ENCODE measurements at places on chromosomes 13 and 19.

GRCh38 chr19:41535029-41535622 lies 40.8 kb upstream of the CEACAM21 start:
- no peak for DNase-seq

DNA sequence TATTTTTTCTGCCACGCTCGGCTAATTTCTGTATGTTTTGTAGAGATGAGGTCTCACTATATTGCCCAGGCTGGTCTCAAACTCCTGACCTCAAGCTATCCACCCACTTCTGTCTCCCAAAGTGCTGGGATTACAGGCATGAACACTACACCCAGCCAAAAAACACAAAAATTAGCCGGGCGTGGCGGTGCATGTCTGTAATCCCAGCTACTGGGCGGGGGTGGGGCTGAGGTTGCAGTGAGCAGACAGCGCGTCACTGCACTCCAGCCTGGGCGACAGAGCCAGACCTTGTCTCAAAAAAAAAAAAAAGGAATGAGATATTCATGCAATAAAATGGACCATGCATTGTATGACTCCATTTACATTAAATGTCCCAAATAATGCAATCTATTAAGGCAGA lies 32.2 kb downstream of the VASP start:
- no peak for DNase-seq

DNA sequence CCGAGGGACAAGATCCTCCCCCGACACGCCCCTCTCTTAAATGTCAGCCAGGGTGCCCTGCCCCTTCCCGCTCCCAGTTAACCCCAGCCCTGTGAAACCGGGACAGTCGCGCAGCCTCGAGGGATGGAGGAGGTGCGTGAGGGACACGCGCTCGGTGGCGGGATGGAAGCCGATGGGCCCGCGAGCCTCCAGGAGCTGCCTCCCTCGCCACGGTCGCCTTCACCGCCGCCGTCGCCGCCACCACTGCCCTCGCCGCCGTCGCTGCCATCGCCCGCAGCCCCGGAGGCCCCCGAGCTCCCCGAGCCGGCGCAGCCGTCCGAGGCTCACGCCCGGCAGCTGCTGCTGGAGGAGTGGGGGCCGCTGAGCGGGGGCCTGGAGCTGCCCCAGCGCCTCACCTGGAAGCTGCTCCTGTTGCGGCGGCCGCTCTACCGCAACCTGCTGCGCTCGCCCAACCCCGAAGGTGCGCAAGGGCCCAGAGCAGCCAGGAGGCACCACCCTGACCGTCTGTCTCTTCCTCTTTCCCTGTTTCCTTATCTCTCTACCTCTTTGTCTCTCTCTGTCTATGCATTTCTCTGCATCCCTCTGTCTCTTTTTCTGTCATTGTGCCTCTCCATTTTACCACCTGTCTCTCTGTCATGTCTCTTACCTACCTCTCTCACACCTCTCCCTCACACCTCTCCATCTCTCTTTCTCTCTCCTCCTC lies at the start of gene NCCRP1:
Gene NCCRP1 (plus strand): TSS at position 105 of the 703 bp plus-strand sequence. CDS start 19 bp downstream, at position 124.
- DNase-seq: no peak

DNA sequence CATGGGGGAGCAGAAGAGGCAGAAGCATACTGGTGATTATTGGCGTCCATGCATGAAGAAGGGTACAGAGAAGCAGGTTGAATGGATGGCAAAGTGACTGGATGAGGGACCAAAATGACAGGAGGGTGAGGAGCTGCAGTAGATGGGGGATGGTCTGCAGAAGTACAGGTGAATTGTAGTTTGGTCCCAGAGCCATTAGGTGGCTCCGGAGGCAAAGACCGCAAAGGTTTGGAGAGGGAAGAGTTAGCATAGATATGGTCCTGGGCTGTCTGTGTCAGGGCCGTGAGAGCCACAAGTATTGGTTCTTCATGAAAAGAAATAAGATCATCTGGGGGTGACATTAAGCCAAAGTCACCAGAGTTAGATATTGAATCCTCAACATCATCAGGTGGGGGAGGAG lies 59.0 kb upstream of the ZNF726 start:
- DNase-seq: no peak

DNA sequence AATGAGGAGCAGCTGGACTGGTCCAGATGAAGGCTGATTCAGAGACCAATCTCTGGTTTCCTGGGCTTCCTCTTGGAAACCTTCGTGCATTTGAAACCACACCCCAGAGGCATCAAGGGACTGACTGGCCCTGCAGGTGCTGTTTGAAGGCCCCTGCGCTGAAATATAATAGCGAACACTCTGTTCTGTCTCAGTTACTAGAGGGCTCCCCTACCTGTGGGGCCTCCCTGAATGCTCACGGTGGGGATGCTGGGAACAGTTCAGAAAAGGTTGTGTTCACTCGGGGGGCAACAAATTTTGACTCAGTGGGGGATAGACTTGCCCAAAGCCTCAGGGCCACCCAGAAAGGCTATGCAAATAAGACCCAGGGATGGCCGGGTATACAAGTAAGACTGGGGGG lies 6.4 kb downstream of the CCDC8 start:
- DNase-seq: no peak

GRCh38 chr19:33316541-33317264 lies 14.4 kb upstream of the CEBPA start:
- DNase-seq: no peak

DNA sequence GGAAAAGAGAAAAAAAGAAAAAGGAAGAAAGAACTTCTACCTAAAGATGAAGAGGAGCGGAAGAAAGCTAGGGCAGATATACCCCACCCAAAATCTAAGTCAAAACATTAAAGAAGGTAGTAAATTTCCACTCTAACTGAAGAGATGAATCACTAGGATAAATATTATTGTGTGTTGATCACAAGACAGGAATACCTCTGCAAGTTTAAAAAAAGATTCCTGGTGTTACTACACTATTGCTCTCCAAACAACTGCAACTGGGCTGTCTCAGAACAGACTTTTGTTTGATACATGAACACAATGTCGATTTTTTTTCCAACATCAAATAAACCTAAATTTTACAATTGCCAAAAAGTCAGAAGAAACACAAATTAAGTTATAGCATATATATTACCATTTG lies 6.8 kb downstream of the HSPH1 start:
- DNase-seq: no peak

DNA sequence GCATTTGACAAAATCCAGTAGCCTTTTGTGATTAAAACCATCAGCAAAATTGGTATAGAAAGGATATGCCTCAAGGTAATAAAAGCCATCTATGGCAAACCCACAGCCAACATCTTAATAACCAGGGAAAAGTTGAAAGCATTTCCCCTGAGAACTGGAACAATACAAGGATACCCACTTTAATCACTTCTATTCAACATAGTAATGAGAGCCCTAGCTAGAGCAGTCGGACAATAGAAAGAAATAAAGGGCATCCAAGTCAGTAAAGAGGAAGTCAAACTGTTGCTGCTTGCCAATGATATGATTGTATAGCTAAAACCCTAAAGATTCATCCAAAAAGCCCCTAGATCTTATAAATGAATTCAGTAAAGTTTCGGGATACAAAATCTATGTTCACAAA lies 1510.3 kb downstream of the PCDH9 start:
- DNase-seq: no peak

DNA sequence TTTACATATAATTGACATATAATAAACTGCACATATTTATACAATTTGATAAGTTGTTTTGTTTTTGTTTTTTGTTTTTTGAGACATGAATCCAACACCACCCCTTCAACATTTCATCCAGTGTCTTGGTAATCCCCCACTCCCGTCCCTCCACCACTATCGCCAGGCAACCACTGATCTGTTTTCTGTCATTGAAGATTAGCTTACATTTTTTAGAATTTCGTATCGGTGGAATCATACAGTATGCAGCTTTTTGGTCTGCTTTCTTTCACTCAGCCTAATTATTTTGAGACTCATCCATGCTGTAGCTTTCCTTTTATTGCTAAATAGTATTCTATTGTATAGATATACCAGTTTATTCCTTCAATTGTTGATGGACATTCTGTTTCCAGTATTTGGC lies 94.1 kb upstream of the FRY start:
- no peak for DNase-seq

DNA sequence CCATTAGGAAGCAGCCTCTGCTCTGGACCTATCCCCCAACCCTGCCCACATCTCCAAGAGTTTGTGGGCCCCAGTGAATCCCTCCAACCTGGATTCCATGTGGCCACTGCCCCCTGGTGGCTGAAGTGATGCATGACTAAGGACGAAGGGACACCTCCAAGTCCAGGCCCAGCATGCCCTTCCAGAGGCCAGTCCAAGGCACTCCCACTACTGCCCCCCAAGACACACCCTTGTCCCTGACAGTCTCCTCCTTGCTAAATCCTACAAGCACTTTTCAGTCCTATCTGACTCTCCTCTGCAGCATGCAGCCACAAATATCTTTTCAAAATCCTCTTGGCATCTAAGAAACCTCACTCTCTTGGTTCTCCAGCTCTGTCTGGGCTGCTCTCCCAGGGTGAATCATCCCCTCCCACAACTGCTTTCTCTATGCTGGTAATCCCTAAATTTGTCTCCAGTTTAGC lies 33.0 kb downstream of the DEDD2 start:
- peak; percentile 8 for DNase-seq

- DNase-seq: no peak
These were observed 56.9 kb upstream of the TEX29 start for GRCh38 chr13:111263566-111263965.

DNA sequence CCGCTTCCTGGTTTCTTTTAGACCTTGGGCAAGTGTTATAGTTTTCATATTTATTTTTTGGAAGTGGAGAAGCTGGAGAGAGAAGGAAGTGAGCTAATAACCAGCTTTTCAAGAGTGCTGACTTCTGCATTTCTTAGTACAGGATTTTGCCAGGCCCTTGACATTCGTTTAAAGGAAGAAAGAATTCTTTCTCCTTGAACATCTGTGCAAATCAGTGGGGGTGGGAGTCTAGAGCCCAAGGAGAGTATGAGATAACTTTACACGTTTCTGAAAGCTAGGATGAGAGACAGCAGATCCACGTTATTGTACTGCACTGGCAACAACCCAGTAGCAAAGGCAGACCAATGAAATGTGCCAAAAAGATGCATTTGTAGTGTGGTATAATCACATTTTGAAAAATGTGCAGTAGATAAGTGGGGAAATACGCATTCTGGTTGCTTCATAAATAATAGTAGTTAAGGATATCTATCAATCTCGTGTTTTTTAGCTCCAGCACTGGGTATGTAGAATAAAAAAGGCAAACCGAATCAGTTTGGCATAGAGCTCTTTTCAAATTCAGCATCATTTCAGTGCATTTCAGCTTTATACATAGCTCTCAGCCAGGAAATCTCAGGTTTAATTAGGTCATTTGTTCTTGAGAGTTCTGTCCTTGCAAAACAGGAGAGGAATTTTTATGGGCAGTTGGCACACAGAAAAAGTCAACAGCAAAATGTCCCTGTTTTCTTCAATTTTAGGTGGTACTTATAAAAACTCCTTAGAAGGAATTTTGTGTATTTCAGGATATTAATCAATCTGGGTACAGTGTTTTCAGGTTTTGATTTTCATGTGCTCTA lies 4.3 kb downstream of the RNF113B start:
- DNase-seq: no peak

DNA sequence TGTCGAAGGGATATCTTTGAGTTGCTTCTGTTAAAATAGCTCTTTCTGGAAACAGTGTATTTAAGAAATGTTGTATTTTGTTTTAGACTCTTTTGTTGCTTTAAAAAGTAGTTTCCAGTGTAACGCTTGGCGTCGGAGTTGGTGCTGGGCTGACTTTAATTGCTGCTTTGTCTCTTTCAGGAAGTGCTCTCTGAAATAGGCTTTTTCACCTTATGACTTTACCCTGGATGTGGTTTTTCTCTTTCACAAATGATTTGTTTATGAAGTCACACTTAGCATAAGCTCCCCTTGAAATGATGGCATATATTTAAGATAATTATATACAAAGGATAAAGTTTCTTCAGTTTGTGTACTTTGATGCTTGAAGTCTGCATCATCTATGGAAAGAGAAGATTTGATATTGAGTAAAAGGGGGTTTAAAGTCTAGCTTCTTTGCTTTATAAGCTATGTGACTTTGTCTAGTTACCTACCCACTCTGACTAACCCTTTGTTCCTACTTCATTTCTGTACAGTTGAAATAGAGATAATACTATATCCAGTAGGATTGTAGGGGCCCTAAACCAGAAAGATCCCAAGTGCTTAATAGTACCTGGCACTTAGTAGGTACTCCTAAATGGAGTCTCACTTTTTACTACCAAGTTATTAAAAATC lies at the start of gene GPR18:
Gene GPR18 (minus strand): TSS at position 170 of the 651 bp plus-strand sequence. CDS start 2,507 bp downstream, outside the sequence.
- no peak for DNase-seq

GRCh38 chr19:3904233-3904632 lies 23.7 kb downstream of the ATCAY start:
- no peak for DNase-seq

DNA sequence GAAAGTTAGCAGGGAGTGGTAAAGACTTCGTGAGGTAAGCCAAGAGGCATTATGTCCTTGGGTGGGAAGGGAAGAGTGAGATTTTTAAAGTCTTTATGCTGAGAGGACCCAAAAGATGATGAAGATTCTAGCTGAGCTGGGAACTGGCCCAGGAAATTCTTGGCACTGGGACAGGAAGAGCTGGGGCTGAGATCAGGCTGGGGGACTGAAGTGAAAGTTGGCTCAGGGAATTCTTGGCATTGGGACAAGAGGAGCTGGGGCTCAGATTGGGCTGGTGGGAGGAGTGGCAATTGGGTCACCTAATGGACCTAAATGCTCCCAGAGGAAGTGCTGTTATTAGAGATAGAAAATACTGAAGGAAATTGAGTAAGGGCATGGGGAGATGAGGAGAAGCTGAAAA lies 8.8 kb downstream of the SCEL start:
- DNase-seq: no peak

GRCh38 chr13:93216122-93216521 lies 10.5 kb upstream of the GPC6 start:
- DNase-seq: no peak

DNA sequence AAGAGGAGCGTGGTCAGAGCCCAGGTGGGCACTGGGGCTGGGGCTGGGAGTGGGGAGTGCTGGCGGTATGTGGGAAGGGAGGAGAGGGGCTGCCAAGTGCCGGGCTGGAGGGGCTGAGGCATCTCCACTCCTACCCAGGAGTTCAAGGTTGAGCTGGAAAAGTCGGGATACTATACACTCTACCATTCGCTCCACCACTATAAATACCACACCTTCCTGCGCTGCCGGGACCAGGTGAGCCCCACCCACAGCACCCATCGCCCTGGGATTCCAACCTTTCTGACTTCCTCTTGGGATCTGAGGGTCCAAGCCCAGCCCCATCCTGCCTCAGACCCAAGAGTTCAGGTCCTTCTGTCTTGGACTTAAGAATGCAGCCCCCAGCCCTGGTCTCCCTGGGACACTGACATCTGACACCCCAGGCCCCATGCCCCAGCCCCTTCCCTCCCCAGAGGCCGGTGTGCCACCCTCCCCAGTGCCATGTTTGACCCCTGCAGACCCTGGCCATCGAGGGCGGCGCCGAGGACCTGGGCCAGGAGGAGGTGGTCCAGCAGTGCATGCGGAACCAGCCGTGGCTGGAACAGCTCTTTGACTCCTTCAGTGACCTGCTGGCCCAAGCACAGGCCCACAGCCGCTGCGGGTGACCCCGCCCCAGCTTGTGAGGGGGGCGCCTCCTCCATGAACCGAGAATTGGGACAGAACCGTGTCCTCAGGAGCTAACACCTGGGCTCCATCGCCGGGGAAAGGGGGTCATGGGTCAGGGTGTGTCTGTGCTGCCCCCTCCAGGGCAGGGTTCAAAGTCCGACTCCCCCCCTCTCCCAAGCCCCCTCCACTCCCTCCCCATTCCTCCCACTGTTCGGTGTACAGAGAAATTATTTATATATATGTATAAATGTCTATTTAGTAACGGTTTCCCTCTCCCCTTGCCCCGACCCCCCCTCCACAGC lies 14.7 kb downstream of the RRAS start:
- DNase-seq: no peak

- no peak for DNase-seq
These were observed 13.6 kb downstream of the HIPK4 start for GRCh38 chr19:40376286-40376862.

GRCh38 chr13:62324842-62325241 lies 909.2 kb upstream of the PCDH20 start:
- DNase-seq: no peak

GRCh38 chr13:46355901-46356590 lies 31.0 kb downstream of the RUBCNL start:
- DNase-seq: no peak

Data from GOT3 (cell line).